ENCODE measurements at places on chromosomes 6 and 20.
A peak's percentile ranks its signal among the peaks of the same experiment; 100 is the strongest.

- DNase-seq: no peak
Observed at GRCh38 chr20:12573442-12573841, 435.3 kb upstream of the SPTLC3 start.

- no peak for DNase-seq
Observed at GRCh38 chr6:45148711-45149341, 179.3 kb upstream of the RUNX2 start.

GRCh38 chr6:152004036-152004566 is 196.6 kb downstream of the ESR1 start:
- DNase-seq: no peak

DNA sequence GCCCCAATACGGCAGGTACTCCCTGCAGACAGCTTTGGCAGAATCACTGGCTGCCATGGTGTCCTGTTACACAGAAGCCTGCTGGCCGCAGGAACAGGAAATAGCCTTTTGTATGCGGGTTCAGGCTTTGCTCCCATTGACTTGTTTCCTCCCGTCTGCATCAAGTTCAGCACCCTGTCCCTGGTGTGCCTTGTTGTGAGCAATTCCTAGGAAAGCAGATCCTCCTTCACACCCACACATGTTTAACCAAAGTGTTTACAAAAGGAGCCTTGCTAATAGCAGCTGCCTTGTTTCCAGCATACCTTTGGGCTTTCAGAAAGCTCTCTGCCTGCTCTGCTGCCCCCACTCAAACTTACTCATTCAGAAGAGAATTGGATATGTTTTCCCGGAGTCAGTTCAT is 127.2 kb upstream of the SUPT3H start:
- no peak for DNase-seq

DNA sequence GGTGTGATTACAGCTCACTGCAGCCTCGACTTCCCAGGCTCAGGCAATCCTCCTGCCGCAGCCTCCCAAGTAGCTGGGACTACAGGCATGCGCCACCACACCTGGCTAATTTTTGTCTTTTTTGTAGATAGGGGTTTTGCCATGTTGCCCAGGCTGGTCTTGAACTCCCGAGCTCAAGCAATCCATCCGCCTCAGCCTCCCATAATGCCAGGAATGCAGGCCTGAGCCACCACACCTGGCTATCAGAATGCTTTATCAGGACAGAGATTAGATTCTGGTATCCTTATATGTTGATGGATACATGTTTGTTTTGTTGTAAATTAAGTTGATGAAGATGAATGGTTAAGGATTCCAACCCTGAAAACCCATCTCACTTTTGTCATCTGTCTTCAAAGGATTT is 24.2 kb downstream of the LHFPL5 start:
- DNase-seq: no peak

DNA sequence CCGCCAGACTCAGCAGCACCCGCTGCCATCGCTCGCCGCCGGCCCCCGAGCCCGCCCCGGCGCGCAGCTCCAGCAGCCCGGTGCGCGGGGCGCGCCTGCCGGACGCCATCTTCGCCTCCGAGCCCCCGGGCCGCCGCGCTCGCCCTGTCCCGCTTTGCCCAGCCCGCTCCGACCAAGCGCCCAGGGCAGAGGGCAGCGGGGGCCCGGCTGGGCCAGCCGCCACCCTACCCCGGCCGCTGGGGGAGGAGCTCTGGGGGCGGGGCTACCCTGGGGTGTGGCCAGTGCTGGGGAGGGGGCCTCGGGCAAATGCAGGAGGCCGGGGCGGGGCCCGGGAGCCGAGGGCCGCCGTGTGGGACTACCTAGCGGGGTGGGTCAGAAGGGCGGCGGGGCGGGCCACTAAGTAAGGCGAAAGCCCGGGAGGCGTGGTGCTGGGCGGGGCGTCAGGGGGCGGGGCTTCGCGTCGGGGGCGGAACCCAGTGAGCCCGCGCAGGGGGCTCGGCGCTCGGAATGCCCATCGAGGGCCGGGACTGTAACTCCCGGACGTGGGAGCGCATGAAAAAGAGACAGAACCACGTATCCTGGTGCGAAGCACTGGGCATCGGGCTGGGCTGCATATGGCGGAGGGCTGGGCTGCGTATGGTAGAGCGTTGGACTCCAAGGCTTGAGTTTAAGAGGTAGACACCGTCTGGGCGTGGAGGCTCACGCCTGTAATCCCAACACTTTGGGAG is at the start of gene SNTA1:
SNTA1 (minus strand) TSS at position 252 of the 728 bp plus-strand sequence; CDS start at position 109, 143 bp downstream.
- DNase-seq: peak; percentile 48

DNA sequence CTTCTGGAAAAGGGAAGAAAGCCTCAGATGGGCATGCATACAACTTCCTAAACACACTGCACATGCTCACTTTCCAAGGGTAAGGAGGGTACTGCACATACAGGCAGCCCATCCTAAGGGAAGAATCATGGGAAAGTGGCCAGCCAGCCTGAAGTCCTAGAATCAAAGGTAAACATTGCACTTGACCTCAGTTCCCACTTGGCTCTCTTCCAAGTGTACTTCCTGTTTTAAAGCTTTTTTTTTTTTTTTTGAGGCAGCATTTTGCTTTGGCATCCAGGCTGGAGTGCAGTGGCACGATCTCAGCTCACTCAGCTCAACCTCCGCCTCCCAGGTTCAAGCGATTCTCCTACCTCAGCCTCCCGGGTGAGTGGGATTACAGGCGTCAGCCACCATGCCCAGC is 225.3 kb upstream of the EPHA7 start:
- no peak for DNase-seq

DNA sequence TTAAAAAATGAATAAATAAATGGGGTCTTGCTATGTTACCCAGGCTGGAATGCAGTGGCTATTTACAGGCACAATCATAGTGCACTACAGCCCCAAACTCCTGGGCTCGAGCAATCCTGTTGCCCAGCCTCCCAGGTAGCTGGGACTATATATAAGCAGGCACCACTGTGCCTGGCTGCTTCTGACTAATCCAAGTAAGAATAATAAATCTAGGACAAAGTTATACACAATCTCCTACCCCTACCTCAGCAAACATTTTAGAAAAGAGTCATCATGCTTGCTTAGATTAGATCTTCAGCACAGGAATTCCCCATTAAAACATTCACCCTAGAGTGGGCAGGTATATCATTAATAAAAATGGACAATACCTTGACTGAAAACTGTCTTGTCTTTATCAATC is 124.6 kb downstream of the REV3L start:
- no peak for DNase-seq

DNA sequence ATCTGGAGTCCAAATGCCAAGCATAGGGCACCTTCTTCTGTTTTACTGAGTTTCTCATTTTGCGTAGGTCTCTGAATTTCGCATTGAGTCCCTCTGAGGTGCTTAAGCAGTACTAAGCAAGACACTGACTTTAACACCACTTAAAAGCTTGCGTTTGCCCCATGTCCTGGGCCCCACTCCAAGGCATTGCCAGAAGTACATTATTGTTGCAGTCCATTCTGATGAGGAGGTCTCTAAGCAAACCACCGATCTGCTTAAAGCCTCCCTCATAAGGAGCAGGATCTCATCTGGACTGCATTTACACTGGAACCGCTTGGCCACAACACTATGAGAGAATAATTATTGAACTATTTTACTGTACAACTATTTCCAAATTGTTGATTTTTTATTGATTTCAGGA is 16.3 kb downstream of the BMP2 start:
- DNase-seq: no peak

GRCh38 chr6:53792016-53792415 is 2.8 kb upstream of the LRRC1 start:
- DNase-seq: no peak

GRCh38 chr6:132715204-132715603 is 1.3 kb upstream of the VNN1 start:
- DNase-seq: no peak

GRCh38 chr6:130216620-130217019 is 6.1 kb downstream of the SAMD3 start:
- DNase-seq: no peak

GRCh38 chr6:89082486-89082891 is 1.9 kb downstream of the PNRC1 start:
- no peak for DNase-seq

DNA sequence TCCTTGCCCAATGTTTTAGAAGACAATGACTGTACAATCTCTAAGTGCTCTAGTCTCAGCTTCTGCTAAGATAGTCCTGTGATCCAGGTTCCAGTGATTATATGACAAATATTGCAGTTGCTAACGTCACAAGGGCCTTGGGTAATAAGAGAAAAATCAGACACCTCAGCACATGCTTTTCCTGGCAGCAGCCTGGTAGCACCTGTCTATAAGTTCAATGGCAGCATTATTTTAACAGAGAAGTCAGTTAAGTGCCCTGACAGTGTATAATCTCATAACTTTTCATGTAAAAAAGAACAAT is 121.3 kb upstream of the BCLAF1 start:
- DNase-seq: no peak

DNA sequence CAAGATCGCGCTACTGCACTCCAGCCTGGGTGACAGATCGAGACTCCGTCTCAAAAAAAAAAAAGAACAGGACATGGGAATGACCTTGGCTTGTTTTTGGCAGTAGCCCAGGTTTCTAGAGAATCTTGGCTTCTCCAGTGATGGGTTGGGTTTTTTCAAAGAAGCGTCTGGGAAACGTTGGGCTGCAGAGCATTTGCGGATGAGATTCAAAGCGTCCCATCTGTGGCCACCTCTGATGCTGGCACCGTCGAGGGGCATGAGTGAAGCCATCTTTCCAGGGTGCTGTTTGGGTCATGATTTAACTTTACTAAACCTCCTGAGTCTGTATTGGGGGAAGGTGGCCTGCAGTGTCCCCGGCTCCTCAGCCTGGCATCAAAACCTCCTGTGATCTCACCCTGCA is 43.2 kb upstream of the SRF start:
- no peak for DNase-seq

GRCh38 chr6:81894788-81895271 is 142.3 kb upstream of the TENT5A start:
- DNase-seq: peak; percentile 86

- no peak for DNase-seq
Observed at GRCh38 chr20:49619113-49620048, 51.4 kb upstream of the PTGIS start.

- no peak for DNase-seq
Observed at GRCh38 chr20:16417001-16417400, 156.2 kb downstream of the KIF16B start.

DNA sequence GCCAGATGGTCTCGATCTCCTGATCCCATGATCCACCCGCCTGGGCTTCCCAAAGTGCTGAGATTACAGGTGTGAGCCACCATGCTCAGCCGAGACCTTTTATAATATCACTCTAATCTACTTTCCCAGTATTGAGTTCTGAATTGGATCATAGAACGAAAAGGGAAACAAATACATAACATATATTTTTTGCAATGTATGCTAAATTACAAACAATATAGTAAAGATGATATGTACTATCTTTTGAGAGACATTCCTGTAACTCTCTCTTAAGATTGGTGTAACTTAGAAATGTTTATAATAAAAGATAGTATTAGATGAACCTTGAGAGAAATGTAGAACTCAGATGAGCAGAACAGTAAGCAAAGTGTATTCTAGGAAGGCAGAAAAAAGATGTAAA is 129.2 kb upstream of the TENT5A start:
- no peak for DNase-seq

DNA sequence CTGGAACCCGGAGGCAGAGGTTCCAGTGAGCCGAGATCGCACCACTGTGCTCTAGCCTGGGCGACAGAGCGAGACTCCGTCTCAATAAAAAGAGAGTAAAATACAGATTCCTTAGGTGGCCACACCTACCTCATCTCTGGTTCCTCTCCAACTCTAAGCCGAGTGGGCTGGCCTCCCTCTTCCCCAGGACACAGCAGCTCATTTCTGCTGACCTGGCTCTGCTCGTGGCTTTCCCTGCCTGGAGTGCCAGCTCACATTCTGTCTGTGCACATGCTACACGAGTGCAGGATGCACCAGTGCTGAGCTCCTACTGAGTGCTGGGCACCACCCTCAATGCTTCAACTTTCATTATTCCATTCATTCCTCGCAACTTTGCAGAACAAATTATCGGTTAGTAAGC is 28.8 kb downstream of the EFCAB8 start:
- no peak for DNase-seq

- no peak for DNase-seq
Observed at GRCh38 chr6:45923831-45924391, 91.7 kb downstream of the CLIC5 start.

DNA sequence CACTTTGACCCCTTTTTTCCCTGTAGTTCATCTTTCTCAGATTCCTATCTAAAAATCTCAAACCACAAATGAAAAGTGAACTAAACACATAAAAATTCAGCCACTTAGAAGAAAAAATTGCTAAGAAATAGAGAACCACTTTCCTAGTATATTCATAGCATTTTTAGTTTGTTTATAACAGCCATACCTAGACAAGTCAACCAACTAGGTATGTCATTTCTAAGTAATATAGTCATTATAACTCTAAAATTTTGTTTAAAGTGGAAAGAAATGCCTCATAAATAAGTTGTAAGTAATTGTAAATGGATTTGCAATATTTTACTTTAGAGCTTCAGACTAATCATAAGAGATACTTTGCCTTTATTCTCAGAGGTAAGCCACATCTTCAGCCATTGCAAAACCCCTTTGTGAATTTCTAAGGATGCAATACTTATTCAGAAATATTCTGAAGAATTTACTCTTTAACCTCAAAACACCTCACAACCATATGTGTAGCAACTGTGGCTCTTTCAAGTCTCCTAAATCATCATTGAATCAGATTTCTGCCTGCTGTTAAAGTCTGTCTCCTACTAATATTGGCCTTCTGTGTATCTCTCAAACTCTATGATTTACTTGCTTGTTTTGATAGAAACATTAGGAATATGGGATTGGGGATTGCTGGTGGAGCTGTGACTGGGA is 6.9 kb upstream of the SUMO4 start:
- DNase-seq: no peak

- no peak for DNase-seq
Observed at GRCh38 chr6:34328969-34329368, 63.5 kb downstream of the NUDT3 start.

- no peak for DNase-seq
Observed at GRCh38 chr20:43159994-43160393, 29.7 kb downstream of the PTPRT start.

GRCh38 chr6:137894779-137895385 is 27.8 kb downstream of the TNFAIP3 start:
- no peak for DNase-seq

GRCh38 chr20:50734730-50735679 is 3.6 kb downstream of the PARD6B start:
- DNase-seq: no peak

DNA sequence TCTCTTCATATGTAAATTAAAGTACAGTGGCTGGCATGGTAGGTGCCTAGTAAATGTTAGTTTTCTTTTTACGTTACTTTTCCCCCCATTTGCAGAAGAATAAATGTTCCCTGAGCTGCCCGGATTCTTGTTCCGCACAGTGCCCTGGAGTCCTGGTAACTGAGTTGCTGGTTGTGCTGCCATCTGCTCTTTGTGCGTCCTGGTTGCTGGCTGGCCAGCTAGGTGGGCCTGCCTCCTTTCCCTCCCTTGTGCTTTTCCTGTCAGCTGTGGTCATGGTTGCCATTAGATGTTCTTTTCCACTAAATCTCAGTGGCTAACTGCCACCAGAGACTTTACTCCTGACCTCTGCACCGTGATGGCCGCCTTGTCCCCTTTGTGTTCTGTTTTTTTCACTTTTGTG is 28.6 kb downstream of the CEP43 start:
- no peak for DNase-seq

Data from C1 segment of cervical spinal cord (tissue), 14 donors.